ENCODE measurements at places on chromosomes 13 and 19. TPM values are rescaled to one million over a fixed set of nuclear protein-coding genes. Genes with fewer than 3 reads are reported as not detected.

COQ8B gene
- total RNA-seq, result 18.2 TPM

ATP4A gene
- not detected for total RNA-seq

VSIG10L gene
- 0.49 TPM for total RNA-seq

ZNF607 gene
- 7.0 TPM for total RNA-seq

DNA sequence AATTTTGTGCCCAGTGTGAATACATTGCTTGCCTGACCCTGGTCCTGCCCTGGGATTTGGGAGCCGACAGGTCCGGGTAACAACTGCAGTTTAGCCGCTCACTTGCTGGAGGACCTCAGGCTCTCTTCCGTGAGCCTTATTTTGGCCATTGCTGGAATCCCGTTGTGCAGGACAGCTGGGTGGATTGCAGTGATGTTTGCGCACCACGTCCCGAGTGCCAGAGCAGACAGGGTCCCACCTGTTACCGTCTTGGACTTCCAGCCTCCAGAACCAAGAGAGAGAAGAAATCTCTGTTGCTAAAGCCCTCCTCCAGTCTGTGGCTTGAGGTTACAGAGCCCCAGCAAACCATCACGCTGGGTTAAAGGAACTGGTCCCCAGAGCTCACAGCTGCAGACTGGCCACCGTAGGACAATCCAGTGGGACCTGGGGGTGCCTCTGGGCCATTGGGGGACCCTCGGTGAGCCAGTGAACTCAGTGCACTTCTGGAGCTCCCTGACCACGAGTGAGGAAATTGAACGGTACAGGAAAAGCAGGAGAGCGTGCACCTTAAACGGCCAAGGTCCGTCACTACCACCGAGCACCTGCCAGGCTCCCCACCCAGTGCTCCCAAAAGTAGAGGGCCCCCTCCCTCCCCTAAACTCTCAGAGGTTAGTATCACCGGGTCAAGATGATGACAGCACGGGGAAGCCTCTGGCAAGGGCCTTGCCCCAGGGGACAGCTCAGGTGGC is 92.9 kb downstream of the GNG7 start:
- DNase-seq, result no peak

DNA sequence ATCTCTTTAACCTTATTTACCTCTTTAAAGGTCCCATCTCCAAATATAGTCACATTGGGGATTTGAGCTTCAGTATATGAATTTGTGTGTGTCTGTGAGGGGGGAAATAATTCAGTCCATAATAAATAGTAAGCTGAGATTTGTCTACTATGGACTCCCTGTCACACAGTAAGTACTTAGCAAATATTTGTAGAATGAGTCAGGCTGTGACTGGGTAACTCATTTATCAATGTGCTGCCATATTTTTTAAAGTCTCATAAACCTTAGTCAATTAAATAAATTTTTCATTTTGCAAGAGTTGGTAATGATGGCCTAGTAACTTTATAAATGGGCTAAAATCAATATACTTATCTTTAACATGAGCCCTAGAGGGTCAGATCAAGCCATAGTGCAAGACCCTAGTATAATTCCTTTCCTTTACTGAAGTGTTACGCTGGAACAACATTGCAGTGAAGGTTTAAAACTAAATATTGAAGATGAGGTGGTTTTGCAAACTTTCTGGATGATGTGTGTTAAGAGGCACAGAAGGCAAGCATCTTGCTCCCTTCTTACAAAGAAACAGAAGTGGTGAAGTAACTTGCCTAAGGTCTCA is 305.1 kb downstream of the KCNRG start:
- no peak for DNase-seq

DNA sequence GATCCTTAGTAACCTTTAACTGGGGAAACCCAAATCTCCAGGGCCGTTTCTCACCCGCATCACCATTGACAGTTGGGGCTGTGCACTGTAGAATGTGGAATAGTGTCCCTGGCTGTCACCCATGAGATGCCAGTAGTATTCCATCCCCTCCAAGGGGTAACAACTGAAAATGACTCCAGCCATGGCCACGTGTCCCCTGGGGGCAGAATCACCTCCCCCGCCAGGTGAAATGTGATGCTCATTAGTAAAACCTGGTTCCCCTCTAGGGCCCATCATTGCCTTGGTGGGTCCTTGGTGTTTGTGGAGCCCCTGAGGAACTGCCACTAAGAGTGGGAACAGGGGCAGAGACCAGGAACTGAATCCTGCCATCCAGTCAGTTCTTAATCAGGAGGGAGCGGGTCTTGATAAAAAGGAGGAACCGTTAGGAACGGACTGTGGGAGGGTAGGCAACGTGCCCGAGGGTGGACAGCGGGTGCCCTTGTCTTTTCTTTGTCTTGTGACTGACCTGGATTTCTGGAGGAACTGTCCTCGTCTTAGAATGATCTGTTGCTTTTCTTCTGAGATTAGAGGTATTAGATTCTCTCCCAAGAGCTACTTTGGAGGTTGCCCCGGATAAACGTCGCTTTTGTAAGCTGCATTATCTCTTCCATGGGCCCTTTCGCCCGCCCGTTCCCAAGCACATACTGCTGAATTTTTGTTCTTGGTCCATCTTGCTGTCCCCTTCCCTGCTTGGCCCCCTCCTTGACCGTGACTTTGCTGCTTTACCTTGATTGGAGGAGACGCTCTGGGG is 3.5 kb downstream of the MYO9B start:
- DNase-seq, result no peak

- peak; percentile 54 for DNase-seq
These were observed 56.6 kb downstream of the COG3 start for GRCh38 chr13:45521297-45521696.

- DNase-seq, result no peak
These were observed 113.7 kb upstream of the ZNF507 start for GRCh38 chr19:32231691-32232090.

DNA sequence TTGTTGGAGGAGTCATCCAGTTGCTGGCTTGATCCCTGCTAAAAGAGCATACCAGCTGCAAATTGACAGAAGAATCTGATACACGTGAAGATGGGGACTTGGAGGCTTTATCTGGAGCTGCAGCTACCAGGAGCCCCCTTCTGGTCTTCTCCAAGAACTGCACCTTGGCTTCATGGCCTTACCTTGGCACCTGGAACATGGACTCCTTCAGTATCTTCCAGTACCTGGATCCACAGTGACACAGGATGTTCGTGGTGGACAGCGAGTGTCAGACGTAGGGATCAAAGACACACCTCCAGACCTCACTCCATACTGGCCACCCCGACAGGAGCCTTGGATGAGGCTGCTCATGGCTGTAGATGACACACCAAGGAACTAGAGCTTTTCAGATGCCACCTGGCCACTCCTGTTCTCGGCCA is 9.9 kb upstream of the ACSBG2 start:
- DNase-seq, result peak; percentile 48

DNA sequence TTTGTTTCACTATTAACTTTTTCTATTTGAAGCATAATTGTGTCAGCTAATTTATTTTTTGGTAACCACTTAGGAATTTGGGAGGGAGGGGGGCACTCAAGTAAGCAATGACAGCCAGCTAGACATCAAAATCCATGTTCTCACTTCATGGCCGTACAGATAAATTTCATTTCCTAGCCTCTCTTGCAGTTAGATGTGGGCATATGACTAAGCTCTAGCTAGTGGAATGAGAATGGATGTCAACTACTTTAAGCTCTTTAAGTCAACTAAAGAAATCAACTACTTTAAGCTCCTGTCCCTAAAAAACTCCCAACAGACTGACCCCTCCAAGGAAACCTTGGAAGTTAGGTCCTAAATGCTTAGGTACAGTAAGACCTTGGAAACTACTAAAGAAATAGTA is 92.0 kb downstream of the KCNRG start:
- no peak for DNase-seq

- no peak for DNase-seq
These were observed 9.5 kb downstream of the NBEA start for GRCh38 chr13:34951528-34951927.

DNA sequence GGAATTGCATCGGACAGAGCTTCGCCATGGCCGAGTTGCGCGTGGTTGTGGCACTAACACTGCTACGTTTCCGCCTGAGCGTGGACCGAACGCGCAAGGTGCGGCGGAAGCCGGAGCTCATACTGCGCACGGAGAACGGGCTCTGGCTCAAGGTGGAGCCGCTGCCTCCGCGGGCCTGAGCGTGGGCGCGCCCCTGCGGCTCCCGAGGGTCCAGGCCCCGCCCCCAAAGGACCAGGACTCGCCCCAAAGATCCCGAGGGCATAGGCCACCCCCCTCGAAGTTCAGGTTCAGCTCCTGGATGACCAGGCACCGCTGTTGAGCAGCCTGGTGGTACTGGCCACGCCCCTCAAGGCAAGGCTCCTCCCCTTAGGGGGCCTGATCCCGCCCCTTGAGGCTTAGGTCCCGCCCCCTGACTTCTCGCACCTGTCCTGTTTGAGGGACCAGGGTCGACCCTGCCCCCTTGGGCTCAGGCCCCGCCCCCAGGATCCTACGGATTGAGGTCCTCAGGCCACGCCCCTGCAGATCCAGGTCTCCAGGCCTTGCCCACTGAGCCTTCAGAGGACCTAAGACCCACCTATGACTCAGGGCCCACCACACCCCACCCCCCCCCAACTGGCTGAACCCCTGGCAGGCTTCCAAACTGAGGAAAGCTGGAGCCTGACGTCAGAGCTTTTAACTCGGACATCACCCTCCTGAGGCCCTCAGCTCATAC is 43.1 kb downstream of the CYP4F22 start:
- peak; percentile 4 for DNase-seq

DNA sequence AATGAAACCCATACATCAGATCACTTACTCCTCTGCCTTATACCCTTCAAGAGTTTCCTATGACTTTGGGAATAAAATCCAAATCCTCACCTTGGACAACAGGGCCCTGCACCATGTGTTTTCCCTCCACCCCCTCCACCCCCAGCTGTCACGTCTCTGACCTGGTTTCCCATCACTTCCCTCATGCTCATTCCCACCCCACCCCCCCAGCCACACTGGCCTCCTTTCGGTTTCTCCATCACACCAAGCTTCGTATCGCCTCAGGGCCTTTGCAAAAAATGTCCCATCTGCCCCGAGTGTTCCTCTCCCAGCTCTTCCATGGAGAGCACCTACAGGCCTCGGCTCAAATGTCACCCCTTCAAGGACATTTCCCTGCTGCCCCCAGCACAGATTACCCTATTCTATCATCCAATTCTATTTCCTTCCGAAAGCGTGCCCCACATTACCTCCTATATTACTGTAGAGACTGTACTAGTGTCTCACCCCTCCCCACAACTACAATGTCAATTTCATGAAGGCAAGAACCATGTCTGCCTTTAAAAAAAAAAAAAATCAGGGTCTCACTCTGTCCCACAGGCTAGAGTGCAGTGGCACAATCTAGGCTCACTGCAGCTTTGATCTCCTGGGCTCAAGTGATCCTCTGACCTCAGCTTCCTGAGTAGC is 16.8 kb upstream of the FFAR2 start:
- no peak for DNase-seq

DNA sequence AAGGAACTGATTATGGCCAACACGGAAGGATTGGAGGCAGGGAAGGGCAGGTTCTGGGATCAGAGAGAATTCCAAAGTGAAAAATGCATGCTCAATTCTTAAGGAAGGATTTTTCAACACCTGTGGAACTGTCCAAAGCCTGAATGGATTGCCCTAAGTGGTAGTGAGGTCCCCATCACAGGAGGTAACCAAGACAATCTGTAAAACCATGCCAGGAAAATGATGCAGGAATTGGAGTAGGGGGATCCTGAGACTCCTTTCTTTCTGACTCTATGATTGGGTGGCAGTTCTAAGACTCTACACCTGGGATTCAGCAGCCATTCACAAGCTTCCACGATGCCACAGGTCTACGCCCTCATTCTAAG is 56.5 kb upstream of the ZNRF4 start:
- DNase-seq, result no peak
